ENCODE measurements at places on chromosomes 12 and 14.

GRCh38 chr14:26088275-26088674 lies 509.6 kb downstream of the NOVA1 start:
- DNase-seq, result no peak

DNA sequence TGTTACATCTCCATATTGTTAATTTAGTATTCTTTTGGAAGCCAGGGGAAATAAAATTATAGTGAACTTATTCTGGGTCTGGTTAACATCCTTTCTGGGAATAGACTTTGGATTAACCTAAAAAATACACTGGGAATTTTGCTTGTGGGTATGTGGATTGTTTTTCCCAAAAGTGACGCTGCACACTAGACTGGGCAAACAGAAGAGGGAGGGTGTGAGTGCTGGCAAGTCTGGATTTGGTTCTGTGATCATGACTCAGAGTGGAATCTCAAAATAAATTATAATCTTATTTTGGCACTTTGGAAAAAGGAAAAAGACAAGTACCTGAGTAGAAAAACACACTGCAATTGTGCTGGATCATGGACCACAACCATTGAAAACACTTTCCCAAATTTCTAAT lies 15.2 kb upstream of the LUM start:
- DNase-seq, result no peak

- no peak for DNase-seq
Measured at GRCh38 chr12:126960709-126961108, 1306.3 kb upstream of the TMEM132C start.

DNA sequence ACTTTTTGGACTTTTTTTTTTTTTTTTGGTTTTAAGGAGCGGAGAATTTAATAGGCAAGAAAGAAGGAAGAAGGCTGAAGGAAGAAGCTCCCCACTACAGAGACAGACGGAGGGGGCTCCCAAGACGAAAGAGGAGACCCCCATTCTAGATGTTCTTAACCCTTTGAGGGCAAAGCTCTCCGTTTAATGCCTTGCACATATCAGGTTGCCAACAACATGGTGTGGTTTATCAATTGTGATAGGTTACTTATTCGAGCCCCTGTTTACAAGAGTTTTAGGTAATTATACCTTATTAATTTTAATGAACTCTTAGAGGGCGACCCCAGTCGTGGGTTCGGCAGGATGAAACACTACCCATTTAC lies 1.2 kb upstream of the FBXO33 start:
- no peak for DNase-seq

DNA sequence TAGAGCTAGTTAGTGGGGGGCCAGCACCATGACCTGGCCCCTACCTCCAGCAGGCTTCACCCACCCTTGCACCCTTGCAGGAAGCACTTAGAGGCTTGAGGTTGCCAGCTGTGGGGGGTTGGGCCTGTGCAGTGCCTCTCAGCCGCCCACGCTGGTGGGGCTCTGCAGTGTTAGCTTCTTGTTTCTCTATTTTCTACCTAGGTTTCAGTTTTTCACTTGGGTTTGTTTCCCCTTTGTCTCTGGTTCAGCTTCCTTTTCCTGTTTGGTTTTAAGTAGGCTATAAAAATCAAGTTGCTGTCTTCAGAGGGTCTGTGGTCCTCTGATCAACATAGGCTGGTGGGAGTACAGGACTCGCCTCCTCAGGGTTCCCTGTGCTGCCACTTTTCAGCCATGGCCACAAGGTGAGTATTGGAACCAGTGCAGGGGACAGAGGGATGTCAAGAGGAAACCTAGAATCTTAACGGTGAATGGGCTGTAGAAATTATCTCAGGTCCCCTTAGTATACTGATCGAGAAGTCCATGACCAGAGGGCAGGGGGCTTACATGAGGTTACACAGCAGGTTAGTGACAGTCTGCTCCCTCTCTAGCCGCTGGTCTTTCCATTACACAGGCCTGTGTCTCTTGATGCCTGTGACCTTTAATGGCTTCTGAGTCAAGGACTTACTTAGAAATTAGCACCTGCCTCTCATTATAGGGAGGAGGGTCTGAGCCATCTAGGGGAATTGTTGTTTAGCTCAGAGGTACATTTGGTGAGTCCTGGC lies at the start of gene EVL:
Gene EVL (plus strand): TSS at position 312 of the 761 bp plus-strand sequence. CDS start 79 bp downstream, at position 391.
- no peak for DNase-seq

GRCh38 chr14:101004954-101005353 lies 101.4 kb upstream of the RTL1 start:
- no peak for DNase-seq

DNA sequence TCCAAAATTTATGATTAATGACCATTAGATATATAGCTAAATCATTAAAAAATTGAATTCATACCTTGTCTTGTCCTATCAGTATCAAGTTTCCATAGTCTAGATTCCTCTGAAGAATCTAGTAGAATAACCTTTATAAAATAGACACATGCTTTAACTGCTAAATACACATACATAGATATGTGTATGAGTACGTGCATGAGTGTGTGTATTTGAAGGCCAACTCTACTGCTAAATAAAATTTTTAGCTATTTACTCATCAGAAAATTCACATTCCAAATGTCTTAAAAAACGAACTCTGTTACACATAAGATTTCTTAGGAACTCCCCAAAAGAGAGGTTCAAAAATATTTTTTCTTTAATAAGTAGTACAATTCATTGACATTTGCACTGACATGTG lies 233.0 kb downstream of the SSPN start:
- DNase-seq, result no peak

GRCh38 chr14:46571970-46572369 lies 79.6 kb downstream of the RPL10L start:
- DNase-seq, result no peak
